Temporal lobe (tissue), 4 donors: ENCODE measurements at places on chromosomes 7 and 10. TPM values are rescaled to one million over a fixed set of nuclear protein-coding genes. Genes with fewer than 3 reads are reported as not detected.

The ACTL6B gene
- 99.6 TPM for total RNA-seq

The THSD7A gene
- 30.5 TPM for total RNA-seq

The TCAF2 gene
- total RNA-seq = 0.49 TPM

The HMX3 gene
- total RNA-seq = not detected

The GIMAP8 gene
- total RNA-seq = 0.74 TPM
